ENCODE measurements at places on chromosomes 3 and 15.

GRCh38 chr3:14540821-14541385 lies 761 bp upstream of the GRIP2 start:
- DNase-seq: no peak

GRCh38 chr3:53199834-53200233 lies 38.8 kb downstream of the PRKCD start:
- no peak for DNase-seq

DNA sequence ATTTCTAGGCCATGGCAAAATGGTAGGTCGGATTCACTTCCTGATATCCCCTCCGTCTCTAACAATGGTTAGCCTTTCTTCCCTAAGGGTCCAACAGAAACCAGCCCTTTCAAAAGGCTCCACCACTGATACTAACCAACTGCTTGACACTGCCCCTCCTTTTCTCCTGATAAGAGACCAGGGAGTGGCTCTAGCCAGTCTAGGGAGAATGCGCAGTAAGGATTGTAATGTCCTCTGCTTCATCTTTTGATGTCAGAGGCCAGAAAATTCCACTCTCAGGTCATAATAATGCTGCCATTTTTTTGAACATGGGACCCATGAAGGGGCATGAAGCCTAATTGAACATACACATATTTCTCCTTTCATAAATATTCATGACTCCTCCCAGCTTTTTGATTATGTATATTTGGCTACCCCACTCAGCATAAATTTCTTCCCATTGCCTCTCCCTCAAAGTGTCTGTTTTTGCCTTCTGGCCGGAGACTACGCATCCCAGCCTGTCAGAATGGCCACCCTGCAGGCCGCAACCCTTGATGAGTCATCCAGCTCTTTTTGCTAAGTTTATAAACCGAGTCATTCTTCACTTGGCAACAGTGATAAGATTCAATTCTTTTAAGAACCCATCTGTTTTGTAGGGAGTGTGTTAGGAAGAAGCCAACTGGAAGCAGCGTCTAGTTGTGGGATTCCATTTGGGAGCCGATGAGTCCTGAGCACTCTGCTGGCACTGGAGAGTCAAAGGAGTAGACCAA lies 189.0 kb upstream of the MCTP2 start:
- DNase-seq: no peak

DNA sequence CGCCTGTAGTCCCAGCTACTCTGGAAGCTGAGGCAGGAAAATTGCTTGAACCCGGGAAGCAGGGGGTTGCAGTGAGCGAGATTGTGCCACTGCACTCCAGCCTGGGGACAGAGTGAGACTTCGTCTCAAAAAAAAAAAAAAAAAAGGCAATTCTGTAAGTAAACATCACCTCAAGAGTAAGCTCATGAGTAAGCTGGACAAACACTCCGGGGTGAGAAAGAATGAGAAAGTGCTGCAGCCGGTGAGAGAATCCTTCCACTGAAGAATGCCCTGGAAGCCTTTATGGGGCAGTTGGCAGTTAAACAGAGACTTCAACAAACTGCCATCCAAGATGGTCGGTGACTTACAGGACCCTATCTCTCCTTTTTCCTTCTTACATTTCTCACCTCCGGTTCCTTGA lies 47.5 kb downstream of the FEZF2 start:
- DNase-seq: no peak

GRCh38 chr3:128318275-128318941 lies 148.3 kb downstream of the DNAJB8 start:
- DNase-seq: no peak

GRCh38 chr3:4351872-4352271 lies 48.7 kb downstream of the SETMAR start:
- no peak for DNase-seq

DNA sequence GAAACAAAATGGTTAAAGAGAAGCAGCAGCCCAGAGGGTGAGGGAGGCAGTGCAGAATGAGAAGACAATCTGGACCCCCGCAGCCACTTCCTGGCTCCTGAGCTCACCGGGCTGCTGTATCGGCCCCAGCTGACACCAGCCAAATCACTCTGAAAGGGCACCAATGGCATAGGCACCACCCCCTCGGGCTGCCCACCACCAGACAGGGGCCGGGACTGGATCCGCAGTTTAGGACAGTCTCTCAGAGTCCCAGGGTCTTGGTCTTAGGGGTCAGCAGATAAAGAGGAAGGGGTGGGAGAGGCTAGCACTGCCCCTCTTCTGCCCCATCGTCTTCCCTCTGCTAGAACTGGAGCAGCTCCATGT lies 17.9 kb upstream of the EHD4 start:
- DNase-seq: no peak
